ENCODE measurements at places on chromosomes 5 and 9. TPM values are rescaled to one million over a fixed set of nuclear protein-coding genes. Genes with fewer than 3 reads are reported as not detected.

Gene PAPPA
- not detected for total RNA-seq

Gene PTGR1
- 3.9 TPM for total RNA-seq

- peak; percentile 60 for DNase-seq
- no peaks in the 10 kb centered on the region for H3K27me3 ChIP-seq
- H3K4me3 ChIP-seq, result no peak overlapping the region
- peak overlapping the region; percentile 67 for H3K27ac ChIP-seq
- H3K36me3 ChIP-seq, result peaks cover 54% of the 10 kb centered on the region
These were observed 4.4 kb upstream of the DIAPH1 start for GRCh38 chr5:141623186-141623585.

DNA sequence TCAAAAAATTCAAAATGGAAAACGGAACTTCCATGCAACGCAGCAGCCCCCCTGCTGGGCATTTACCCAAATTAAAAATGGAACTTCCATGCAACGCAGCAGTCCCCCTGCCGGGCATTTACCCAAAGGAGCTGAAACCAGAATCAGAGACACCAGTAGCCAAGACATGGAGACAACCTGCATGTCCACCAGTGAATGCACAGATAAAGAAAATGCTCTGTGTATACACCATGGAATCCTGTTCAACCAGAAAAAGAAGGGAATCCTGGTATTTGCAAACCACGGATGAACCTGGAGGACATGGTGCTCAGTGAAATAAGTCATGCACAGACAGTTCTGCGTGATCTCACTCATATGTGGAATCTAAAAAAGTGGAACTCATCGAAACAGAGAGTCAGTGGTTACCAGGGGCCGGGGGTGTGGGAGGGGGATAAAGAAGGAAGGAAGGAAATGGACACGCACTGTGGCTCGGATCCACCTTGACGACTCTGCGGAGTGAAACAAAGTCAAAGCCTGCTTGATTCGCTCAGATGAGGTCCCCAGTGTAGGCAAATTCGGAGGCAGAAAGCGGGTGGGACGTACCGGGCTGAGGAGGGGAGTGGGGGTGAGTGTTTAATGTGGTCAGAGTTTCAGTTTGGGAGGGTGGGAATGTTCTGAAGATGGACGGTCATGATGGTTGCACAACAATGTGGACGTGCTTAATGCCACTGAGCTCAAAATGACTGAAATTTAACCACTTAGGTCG lies 40.2 kb upstream of the EXOC3 start:
- H3K36me3 ChIP-seq, result peaks cover 19% of the 10 kb centered on the region
- H3K27me3 ChIP-seq, result peaks cover 16% of the 10 kb centered on the region
- no peak overlapping the region for H3K27ac ChIP-seq

GRCh38 chr9:113620377-113621161 lies 157.0 kb downstream of the RGS3 start:
- H3K4me3 ChIP-seq, result peak overlapping the region; percentile 43
- peak; percentile 83 for DNase-seq

Gene EDIL3
- not detected for total RNA-seq

- H3K27me3 ChIP-seq, result peaks cover 10% of the 10 kb centered on the region
- no peak overlapping the region for H3K4me3 ChIP-seq
- H3K4me1 ChIP-seq, result no peaks in the 10 kb centered on the region
- DNase-seq, result no peak
These were observed 100.0 kb downstream of the MCTP1 start for GRCh38 chr5:95184924-95185323.

DNA sequence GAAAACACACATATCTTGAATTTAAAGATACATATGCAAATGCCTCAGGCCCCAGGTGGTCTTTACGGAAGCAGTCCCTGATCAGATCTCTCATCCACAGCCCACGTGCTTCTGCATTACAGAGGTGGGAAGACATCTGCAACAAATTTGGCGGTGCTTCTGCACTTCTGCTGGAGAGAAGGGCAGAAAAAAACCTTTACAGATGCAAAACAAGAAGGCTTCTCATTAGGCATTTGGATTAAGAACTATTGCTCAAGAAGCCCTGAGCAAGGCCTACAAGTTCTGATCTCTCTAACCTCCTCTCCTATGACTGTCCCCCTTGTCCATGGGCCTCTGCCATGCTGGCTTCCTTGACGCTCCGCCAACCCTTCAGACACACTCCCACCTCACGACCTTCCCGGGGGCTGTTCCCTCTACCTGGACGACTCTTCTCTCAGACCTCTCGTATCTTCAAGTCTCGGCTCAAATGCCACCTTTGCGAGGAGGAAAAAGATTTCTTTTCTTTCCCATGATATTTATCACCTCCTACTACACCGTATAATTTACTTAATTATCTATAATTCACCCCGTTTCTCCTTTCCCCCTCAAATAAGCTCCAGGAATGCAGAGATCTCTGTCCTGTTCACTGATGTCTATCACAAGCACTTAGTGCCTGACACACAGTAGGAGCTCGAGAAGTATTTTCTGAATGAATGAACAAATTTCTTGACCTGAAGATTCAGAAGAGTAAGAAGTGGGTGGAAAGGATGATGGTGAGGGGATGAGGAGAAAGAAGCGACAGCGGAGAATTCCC lies 1.1 kb downstream of the MTMR12 start:
- H3K27ac ChIP-seq, result peak overlapping the region; percentile 86
- no peak for DNase-seq
- H3K4me3 ChIP-seq, result peak overlapping the region; percentile 87
- H3K36me3 ChIP-seq, result peaks cover 16% of the 10 kb centered on the region
- H3K4me1 ChIP-seq, result peaks cover 33% of the 10 kb centered on the region

DNA sequence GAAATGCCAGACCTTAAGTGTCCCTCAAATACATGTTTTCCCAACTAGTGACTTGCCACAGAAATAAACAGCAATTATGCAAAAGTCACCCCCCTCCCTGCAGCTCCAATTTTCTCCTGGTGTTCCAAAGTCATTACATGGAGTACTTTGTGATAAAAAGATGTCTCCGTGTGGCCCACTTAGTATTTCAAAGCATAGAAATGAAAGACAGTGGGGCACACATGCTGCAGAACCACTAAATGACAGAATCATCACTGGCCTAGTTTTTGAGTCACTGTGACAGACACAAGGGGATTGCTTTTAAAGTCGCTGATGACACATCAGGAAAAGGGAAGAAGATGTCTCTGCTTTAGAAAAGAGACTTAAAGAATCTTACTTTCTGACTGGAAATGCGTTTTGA lies 323.4 kb downstream of the PSAT1 start:
- H3K27ac ChIP-seq, result no peak overlapping the region
- H3K4me3 ChIP-seq, result no peak overlapping the region
- DNase-seq, result no peak
- H3K27me3 ChIP-seq, result peaks cover 2% of the 10 kb centered on the region
- no peaks in the 10 kb centered on the region for H3K36me3 ChIP-seq

- H3K27me3 ChIP-seq, result peaks cover 4% of the 10 kb centered on the region
- H3K4me3 ChIP-seq, result no peak overlapping the region
- peaks cover 4% of the 10 kb centered on the region for H3K4me1 ChIP-seq
- no peak for DNase-seq
- H3K27ac ChIP-seq, result no peak overlapping the region
These were observed 155.1 kb upstream of the NR4A3 start for GRCh38 chr9:99666571-99666970.

DNA sequence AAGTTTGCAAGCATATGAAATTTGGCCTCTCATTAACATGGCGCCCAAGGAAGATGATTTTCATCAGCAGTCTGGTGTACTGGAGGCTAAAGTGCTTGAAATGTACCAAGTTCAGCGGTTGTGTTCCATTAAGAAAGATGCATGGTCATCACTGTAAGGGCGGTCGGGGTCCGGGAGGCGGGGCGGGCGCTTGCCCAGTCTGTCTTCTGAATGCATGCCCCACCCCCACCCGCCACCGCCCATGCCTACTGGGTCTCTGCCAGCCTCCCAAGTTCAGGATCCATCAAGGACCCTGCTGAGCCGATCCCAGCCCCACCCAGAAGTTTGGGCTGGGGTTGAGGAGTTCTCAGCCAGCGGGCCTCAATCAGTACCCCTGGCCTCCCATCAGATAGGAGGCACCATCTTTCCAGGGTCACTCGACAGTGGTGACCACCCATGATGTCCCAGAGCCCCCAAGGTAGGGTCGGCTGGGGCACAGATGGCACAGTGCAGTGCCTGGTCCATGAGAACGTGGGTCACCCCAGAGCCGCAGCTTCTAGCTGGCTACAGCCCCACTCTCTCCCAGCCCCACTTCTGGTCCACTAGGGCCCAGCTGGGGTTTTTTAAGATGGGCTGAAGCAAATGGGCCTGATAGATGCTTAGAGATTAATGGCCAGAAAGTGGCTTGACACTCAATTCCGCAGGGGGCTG lies 24.4 kb upstream of the PRDM12 start:
- no peak overlapping the region for H3K27ac ChIP-seq
- no peak for DNase-seq
- no peak overlapping the region for H3K4me3 ChIP-seq
- no peaks in the 10 kb centered on the region for H3K4me1 ChIP-seq
- H3K36me3 ChIP-seq, result peaks cover 23% of the 10 kb centered on the region
- H3K27me3 ChIP-seq, result no peaks in the 10 kb centered on the region

DNA sequence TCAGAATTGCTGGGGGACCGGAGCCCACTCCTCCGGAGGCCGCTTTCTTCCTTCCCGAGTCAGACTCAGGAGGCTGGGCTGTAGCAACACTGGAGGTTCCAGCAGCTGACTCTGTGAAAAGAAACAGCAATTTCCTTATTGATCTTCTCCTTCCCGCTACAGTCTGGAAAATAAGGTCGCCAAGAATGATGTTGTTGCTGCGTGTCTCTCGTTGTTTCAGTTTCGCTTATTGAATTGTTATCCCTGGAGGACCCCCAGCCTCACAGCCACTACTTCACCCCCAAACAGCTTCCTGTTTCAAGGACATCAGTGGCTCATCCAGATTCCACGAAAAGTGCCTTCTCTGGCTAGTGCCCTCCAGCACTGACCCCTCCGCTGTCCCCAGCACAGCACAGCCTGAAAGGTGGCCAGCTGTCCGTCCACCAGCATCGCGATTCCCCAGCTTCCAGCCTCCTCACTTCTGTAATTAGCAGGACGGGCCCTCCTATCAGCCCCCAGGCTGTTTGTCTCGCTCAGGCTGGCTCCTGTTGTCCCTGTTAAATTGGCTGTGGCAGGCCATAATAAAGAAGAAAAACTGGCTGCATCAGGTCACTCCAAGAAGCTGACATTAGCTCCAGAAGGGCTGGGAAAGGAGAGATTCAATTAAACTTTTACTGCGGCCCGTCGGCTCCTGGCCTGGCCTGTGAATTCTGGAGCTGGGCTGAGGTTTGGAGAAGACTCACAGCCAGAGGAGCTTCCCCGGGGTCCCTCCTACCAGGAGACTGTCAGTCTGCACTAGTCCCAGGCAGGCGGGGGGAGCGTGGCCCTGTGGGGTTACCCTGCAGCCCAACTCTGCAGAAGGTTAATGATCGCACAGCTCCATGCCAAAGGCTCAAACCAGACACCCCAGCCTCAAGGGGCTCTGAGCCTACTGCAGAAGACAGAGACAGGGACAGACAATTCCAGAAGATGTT lies 40.5 kb downstream of the OLFM1 start:
- no peak for DNase-seq
- H3K27ac ChIP-seq, result no peak overlapping the region
- H3K4me1 ChIP-seq, result peaks cover 9% of the 10 kb centered on the region
- H3K36me3 ChIP-seq, result no peaks in the 10 kb centered on the region
- peaks cover 11% of the 10 kb centered on the region for H3K27me3 ChIP-seq

Gene CD180
- 0.12 TPM for total RNA-seq

Gene OBP2A
- total RNA-seq, result not detected

- DNase-seq, result no peak
- H3K36me3 ChIP-seq, result no peaks in the 10 kb centered on the region
These were observed 13.5 kb downstream of the CFAP90 start for GRCh38 chr5:7837403-7837802.

Gene NUTM2F
- total RNA-seq, result not detected

Gene LHX3
- not detected for total RNA-seq

Gene SLC25A2
- 0.27 TPM for total RNA-seq

DNA sequence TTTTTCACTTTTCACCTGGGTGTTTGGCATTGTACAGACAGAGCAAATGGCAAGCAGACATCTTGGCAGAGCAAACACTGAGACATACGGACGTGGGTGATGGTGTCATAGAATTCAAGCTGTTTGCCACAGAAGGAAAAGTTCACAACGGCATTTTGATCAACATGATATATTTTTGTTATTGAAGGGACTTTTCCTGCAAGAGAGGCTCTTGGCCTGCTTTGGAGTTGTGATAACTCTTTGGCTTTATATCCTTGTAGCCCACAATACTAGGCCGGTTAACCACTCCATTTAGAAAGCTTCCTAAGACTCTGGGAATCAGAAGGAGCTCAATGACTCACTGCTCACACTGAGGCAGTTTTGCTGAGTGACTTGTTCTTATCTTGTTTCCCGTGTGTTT lies 1038.3 kb downstream of the TLE1 start:
- H3K4me1 ChIP-seq, result no peaks in the 10 kb centered on the region
- no peaks in the 10 kb centered on the region for H3K36me3 ChIP-seq
- no peak overlapping the region for H3K4me3 ChIP-seq
- H3K27me3 ChIP-seq, result no peaks in the 10 kb centered on the region

DNA sequence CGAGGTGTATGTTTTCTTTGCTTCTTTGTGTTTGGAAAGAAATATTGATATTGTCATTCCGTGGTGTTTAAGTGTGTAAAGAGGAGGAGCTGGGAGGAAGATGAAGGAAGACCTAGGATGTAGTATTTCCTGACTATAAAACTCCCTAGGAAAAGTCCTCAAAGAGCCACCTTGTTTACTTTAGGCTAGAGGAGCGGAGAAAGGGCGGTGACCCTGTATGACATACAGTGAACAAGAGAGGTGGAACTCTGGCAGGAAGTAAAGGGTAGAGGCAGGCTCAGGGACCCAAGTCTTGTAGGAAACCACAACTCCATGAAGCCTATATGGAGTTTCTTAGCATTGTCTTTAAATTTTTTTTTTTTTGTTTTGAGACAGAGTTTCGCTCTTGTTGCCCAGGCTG lies 303.9 kb downstream of the DOCK8 start:
- no peaks in the 10 kb centered on the region for H3K27me3 ChIP-seq
- H3K27ac ChIP-seq, result peak overlapping the region; percentile 68
- H3K4me1 ChIP-seq, result peaks cover 20% of the 10 kb centered on the region
- peak overlapping the region; percentile 34 for H3K4me3 ChIP-seq
- DNase-seq, result no peak

Gene SLC23A1
- 0.53 TPM for total RNA-seq

Gene PROB1
- 3.2 TPM for total RNA-seq

DNA sequence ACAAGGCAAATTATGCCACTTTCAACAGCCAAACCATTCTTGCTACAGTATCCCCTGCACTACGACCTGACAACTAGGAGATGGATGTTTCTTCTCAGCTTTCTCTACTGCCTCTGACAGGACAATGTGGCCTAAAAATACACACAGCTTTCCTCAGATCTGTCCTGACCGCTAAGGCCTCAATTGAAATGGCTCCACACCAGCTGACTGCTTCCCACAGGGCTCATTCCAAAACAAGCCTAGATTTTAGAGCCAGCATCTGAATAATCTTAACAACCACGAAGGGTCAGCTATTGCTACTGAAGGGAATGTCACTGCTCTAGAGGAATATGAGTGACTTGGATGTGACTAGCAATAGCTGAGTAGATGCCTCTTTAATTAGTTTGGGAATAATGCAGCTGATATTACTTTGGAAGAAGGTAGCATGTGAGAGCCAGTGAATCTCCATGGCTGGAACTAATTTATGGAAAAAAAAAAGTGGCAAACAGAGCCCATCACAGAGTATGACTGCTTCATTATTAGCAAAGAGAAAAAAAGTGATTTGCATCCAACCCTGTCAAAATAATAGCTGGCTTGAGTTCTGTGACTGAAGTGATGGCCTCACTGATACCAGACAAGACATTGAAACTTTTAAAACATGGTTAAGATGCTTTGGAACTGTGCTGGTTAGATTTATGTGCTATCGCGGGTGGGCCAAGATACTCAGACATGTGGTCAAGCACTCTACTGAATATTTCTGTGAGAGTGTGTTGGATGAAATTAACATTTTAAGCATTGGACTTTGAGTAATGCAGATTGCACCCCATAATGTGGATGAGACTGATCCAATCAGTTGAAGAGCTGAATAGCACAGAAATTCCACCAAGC lies 450.2 kb downstream of the NR2F1-AS1 start:
- no peaks in the 10 kb centered on the region for H3K4me1 ChIP-seq
- no peak overlapping the region for H3K27ac ChIP-seq
- H3K27me3 ChIP-seq, result no peaks in the 10 kb centered on the region
- no peaks in the 10 kb centered on the region for H3K36me3 ChIP-seq
- no peak for DNase-seq
